ENCODE measurements at places on chromosomes 16 and 17.

DNA sequence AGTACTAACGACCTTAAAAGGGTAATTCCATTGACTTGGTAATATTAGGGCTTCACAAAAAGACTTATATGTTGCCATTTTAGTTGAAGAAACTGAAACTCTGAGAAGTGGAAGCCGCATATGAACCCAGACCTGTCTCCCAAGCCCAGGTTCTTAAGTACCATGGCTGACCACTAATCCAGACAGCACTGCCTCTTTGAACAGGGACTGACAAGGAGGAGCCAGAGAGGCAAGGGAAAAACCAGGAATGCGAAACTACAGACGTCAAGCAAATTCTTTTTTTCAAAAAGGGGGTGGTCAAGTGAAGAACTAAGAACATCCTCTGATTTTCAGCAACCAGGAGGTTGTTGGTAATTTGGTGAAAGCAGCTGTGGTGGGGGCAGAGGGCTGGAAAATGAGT lies 15.2 kb downstream of the CYB5D1 start:
- no peak for DNase-seq

GRCh38 chr16:86530251-86531190 lies 20.2 kb downstream of the FOXF1 start:
- no peak for DNase-seq

DNA sequence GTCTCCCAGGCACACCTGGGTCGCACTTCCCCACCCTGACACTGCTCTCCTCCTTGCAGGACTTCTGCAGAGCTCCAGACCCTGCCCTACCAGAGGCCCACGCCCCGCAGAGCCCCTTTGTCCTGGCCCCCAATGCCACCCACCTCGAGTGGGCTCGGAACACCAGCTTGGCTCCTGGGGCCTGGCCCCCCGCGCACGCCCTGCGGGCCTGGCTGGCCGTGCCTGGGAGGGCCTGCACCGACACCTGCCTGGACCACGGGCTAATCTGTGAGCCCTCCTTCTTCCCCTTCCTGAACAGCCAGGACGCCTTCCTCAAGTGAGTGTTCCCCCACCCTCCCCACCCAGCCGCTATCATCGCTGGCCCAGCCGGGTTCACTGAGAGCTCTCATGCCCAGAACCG lies 79.6 kb downstream of the MGAT5B start:
- no peak for DNase-seq

- no peak for DNase-seq
These were observed 25.0 kb downstream of the ALOX15 start for GRCh38 chr17:4616476-4616875.

- DNase-seq = no peak
These were observed 3.2 kb downstream of the KRTAP9-9 start for GRCh38 chr17:41258406-41258805.

GRCh38 chr17:66372182-66372581 lies 69.8 kb downstream of the PRKCA start:
- DNase-seq = no peak

- DNase-seq = no peak
These were observed 30.8 kb upstream of the ADCY7 start for GRCh38 chr16:50235581-50235980.

- no peak for DNase-seq
These were observed 1.7 kb downstream of the GPRC5C start for GRCh38 chr17:74433421-74434121.

DNA sequence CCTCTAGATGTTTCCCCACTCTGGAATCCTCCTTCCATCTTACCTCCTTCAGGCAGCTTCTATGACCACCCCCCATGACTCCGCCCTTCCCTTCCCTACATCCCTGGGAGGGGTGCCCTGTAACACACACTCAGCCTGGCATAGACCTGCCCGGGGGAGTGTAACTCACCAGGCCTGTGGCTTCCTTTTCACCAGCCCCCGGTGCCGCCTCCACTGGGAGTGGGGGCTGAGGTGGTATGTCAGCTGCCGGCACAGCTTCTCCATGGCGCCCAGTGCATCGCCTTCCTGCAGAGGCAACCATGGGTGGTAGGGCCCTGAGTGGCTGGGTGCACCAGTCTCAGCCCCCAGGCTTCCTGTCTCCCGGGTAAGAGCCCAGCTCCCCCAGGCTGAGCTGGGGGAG lies 32.3 kb downstream of the TRPV2 start:
- DNase-seq = no peak

- no peak for DNase-seq
These were observed 292.8 kb downstream of the SEC14L1 start for GRCh38 chr17:77433385-77434135.

DNA sequence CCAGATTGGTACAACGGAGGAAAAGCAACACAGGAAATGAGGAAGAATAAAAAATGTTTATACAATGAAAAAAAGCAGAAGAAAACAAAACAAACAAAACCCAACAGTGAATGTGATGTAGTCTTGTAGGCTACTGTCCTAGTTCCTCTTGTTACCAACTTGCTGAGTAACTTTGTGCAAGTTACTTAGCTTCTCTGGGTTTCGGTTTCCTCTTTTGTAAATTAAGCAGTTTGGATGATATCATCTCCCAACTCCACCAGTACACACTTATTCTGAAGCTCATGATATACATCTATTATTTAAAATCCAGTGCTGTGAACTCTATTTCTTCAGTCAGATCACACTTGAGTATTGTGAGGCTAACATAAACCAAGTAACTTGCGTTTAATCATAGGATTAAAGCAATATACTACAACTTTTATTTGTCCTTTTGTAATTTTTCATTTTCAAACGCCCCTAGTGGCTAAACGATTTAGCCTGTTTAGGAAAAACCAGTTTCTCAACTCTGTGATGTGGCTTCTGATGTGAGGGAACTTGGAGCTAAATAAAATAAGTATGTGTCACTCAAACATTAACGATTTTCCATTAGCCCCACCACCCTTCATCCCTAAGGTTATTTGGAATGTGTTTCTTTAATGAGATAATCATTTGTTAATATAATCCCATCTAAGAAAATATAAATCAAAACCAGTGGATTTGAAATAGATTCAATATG lies 1.4 kb upstream of the UNK start:
- no peak for DNase-seq

DNA sequence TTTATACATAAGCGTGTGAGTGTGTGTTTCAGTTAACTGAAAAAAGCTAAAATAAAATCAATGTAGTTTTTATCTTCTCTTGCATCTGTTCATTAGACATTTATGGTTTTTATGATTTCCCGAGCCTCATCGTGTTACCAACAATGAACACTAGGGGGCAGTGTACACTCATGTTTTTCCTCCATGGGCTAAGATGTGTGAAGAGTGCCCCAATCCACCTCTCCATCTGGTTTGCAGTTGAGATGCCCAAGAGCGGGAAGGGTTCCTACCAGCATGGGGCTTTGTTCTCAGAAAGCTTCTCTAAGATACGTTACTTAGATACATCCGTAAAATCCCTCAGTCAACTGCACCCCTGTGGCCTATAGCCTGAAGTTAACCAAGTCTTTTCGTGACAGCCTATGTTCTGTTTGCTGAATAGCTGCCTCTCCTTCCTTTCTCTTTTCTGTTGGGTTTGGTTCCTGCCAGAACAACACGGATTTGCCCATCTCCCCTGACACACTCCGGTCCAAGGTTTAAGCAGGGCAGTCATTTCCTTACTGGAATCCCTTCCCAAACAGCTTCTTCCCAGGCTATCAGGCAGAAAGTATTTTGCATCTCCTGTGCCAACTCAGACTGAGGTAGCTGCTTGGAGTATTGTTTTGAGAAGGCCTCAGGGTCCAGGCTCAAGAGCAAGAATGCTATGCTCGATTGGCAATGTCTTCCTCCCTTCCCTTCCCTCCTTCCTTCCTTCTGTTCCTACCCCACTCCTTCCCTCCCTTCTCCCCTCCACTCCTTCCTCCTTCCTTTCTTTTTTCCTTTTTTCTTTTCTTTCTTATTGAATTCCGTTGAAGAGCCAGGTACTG lies 12.9 kb upstream of the ELAC2 start:
- DNase-seq = peak; percentile 22
